ELR (cell line): ENCODE measurements at places on chromosomes 3 and 15.
A peak's percentile ranks its signal among the peaks of the same experiment; 100 is the strongest.

GRCh38 chr3:139447486-139447885, 28.8 kb downstream of the RBP2 start:
- no peak for DNase-seq

DNA sequence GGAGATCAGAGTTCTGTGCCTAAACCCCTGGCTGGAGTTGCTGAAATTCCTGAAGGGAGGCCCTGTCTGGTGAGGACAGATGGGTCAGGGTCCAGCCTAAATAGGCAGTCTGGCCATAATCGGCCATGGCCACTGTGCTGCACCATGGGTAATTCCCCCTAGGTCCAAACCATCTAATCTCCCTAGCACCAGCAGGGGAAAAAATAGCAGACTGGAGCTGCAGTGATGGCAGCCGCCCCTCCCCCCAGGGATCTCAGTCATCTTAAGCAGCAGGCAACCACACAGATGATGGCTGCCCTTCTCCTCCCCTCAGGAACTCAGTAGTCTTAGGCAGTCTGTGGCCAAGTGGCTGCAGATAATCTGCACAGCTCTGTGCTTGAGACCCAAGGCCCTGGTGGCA, 68.4 kb upstream of the CD96 start:
- DNase-seq: peak; percentile 8

- peak; percentile 13 for DNase-seq
These were observed 128.3 kb upstream of the SEMA6D start for GRCh38 chr15:47588958-47589357.

- no peak for DNase-seq
These were observed 938.3 kb upstream of the ALCAM start for GRCh38 chr3:104428337-104428925.

- DNase-seq: no peak
These were observed 15.2 kb downstream of the TPM1 start for GRCh38 chr15:63057468-63058345.

DNA sequence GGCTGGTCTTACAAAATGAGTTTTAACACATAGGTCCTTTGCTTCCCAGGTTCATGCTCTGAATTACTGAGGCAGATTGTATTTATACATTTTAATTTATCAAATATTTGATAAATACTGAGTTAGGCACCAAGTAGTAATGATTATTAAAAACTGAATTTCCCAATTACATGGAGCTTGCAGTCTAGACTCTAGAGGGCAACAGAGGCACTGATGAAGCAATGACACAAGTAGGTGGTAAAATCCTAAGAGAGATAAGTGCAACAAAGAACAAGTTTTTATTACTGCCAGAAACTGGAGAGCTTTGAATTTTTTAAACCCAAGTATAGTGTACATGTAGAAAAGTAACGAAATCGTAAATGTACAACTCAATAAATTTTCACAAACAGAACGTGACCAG, 406.2 kb upstream of the RARB start:
- peak; percentile 4 for DNase-seq

DNA sequence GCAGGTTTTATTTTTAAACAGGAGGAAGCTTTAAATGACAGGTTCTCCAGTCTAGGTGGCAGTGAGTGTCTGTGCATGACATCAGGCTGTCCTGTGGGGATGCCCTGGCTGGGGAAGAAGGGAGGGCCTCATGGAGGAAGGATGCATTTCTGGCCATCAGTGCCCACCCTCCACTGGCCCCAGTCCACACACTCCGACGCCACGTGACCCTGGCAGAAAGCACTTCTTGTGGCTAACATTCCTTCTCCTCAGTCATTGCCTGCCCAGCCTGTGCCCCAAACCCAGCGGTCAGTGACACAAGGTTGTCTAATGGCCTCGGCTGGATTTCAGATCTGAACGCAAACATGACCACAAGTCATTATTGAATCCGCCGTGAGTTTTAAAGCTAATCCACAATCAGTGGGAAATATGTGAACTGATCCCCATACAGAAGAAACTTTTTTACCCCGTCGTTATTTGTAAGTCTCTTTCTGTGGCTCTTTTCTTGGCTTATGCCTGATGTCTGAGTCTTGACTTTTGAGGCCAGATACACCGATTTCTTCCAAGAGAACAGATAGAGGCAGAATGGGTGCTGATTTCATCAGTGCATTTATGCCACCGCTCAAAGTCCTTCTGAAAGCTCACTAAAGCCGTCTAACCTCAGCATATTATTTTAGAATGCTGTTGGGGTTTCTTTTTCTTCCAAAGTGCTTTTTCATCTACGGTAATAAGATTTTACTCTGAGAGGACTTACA, 17.3 kb upstream of the LRRK1 start:
- DNase-seq: peak; percentile 17

GRCh38 chr3:10419637-10420232, 85.7 kb downstream of the ATP2B2 start:
- peak; percentile 3 for DNase-seq

- peak; percentile 71 for DNase-seq
These were observed 36.2 kb upstream of the LDHAL6B start for GRCh38 chr15:59170295-59171066.

- DNase-seq: peak; percentile 75
These were observed 636 bp downstream of the TBC1D21 start for GRCh38 chr15:73873889-73874511.

DNA sequence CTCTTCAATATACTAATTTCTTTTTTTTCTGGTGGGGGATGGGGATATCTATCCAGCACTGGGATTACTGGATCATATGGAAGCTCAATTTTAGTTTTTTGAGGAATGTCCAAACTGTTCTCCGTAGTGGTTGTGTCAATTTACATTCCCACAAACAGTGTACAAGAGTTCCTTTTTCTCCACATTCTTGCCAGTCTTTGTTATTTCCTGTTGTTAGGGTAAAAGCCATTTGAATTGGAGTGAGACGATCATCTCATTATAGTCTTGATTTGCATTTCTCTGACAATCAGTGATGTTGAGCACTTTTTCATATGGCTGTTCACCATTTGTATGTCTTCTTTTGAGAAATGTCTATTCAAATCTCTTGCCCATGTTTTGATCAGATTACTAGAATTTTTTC, 12.8 kb upstream of the WDR49 start:
- DNase-seq: no peak

- no peak for DNase-seq
These were observed 473.3 kb downstream of the OTOL1 start for GRCh38 chr3:161969867-161970266.

DNA sequence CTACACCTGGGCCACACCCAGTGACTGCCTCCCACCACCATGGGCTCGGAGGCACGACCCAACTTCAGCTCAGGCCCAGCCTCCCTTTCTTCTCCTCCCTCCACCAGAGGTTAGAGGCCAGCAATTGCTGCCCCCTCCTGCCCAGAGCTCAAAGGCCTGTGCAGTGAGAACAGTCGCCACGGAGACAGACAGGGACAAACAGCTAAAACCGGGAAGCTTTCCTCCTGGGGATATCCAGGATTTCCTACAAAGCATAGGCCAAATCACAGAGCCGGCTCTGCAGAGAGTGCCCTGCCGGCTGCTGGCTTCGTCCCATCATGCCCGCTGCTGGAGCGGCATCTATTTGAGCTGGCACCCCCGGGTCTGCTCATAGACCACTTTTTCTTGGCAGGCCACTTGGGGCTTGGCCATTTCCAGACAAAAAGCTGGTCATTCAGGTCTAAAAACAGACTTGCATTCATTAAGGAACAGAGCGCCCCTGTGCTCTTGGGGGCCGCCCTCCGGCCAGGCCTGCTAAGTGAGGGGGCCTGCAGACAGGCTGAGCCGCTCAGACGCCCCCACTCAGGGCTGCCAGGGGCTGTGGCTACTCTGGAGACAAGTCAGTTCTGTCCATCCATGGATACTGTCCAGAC, 17.5 kb downstream of the GRAMD2A start:
- DNase-seq: no peak

- DNase-seq: peak; percentile 60
These were observed 246.5 kb downstream of the ROBO1 start for GRCh38 chr3:79521221-79521848.

DNA sequence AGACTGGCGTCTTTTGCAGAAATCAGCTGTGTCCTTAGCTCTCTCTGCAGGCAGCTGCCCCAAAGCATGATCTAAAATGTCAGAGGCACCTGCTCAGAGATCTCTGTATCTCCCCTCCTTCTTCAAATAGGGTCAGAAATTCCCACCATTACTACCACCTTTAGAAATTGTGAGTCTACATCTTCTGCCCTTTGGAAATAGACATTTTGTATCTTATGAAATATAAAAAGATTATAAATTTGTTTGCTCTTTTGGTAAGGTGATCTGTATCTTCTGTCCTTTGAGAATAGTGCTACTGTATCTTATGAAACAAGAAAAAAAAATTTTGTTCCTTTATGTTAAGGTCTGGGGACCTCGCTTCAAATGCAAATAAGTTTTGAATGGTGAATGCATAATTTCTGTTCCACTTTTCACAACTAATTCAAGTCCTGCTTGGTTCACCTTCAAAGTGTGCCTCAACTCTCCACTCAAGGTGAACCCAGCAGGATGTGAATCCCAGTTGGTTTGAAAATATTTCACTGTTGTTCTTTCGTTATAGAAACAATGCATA, 28.3 kb upstream of the GPD1L start:
- DNase-seq: no peak

- DNase-seq: peak; percentile 56
These were observed 26.3 kb upstream of the DPPA4 start for GRCh38 chr3:109363634-109364033.

GRCh38 chr3:65703026-65703425, 335.7 kb downstream of the MAGI1 start:
- DNase-seq: no peak

- peak; percentile 5 for DNase-seq
These were observed 55.8 kb downstream of the ST8SIA2 start for GRCh38 chr15:92449476-92449875.

DNA sequence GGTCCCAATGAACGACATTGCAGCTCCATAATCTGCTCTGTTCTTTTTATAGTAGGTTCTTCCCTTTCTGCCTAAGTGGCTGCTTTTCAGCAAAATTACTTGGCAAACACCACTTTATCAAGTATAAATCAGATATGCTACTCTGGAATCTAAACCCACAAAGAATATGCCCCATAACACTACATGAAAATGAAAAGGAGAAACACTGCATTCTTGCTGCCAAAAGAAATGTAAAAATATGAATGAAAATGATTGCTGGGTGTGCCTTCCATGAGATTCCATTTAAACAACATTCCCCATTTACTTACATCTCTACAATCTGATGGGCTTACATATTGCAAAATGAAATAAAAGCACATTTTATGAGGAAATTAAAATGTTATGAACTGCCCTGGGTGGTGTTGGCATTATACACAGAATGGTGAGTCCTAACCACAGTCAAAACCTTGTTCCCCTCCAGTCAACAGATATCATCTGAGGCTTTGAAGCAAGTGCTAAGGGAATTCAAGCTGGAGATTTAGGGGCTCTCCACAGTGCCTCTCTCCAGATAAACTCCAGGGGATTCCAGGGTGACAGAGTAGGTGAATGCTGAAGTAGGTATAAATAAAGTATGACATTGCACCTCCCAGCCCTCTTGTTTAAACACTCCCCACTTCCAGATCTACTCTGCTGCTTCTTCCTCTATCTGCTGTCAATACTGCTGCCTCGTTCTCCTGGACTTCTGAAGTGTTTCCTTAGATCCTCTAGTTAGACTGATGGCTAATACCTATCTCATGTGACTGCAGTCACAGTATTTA, 136.5 kb downstream of the RORA start:
- DNase-seq: no peak

DNA sequence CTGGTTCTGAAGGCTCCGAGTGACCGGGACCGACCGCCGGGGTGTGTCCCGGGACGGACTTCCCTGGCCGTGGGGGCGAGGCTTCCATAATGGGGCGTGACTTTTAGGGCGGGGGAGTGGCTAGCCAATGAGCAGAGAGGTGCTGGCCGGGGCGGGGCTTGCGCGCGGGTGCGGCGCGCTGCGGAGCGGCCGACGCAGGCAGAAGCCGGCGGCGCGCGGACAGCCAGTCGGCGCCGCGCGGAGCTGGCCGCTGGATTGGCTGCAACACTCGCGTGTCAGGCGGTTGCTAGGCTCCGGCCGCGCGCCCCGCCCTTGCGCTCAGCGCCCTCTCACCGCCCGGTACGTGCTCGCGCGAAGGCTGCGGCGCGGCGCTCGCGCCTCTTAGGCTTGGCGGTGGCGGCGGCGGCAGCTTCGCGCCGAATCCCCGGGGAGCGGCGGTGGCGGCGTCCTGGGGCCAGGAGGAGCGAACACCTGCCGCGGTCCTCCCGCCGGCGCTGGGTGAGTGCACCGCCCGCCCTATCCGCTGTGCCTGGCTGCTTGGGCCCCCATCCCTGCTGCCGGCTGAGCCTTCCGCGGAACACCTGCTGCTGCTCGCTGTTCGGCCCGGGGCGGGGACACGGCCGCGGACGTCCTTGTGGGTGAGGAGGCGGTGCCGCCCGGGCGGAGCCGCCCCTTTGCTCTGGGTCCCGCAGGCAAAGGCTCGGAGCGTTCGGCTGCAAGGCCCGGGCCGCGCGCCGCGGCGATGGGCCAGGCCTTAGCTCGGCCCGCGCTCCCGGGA, at the start of gene DAG1:
DAG1 (plus strand) TSS at position 332 of the 778 bp plus-strand sequence. CDS start 40,268 bp downstream, outside the sequence.
- DNase-seq: peak; percentile 94

- no peak for DNase-seq
These were observed 74.8 kb upstream of the POLG start for GRCh38 chr15:89409184-89410038.

- no peak for DNase-seq
These were observed 85.7 kb downstream of the TRIM42 start for GRCh38 chr3:140763532-140763931.

DNA sequence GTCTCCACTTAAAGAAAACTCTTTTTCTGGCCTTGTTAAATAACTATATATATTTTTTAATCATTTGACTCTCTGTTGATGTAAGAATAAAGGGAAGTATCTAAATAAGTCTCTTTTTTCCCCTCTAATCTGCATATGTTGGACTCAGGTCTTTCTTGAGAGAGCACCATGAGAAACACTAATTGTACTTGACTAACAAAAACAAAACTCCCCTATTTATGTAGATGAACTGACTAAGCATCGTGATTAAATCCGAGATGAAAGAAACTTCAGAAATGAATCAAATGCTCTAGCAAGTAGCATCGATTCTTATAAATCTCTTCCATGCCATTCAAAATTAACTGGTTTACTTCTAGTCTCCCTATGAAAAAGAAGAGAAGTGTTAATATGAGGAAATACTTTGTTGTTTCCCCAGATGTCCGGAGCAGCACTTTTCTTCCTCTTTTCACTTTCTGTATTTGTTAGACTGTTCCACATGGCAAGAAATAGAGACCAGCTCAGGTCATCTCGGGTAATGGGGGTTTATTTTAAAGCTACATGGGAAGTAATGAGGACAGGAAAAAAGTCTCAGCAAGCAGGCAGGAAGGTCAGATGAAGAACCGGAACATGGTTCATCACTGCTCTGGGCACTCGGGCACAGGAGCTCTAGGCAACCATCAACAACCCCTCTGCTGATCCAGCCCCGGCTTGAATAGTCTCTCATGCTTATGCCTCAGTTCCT, 288.3 kb downstream of the CNTN6 start:
- DNase-seq: no peak

- DNase-seq: no peak
These were observed 7.1 kb downstream of the COPS2 start for GRCh38 chr15:49148298-49148697.

DNA sequence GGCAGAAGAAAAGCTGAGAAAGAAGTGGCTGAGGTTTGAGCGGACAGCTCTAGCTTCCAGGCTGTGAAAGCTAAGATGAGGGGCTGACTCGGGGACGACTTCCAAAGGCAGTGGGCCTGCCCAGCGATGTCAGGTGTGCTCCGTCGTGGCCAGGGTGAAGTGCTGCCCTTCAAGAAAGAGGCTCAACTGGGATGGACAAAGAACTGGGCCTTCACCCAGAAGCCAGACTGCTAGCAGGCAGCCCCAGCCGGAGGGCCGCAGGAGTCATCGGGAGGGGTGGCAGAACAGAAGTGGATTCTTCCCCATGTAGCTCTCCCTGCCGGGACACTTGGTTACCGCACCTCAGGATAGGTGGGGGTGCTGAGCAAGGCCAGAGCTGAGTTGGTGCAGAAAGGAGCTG, 13.1 kb upstream of the SEC13 start:
- no peak for DNase-seq

- DNase-seq: no peak
These were observed 57.2 kb downstream of the MYO9A start for GRCh38 chr15:72060687-72061250.
